NB4 (cell line): ENCODE measurements at places on chromosomes 2 and 18.

DNA sequence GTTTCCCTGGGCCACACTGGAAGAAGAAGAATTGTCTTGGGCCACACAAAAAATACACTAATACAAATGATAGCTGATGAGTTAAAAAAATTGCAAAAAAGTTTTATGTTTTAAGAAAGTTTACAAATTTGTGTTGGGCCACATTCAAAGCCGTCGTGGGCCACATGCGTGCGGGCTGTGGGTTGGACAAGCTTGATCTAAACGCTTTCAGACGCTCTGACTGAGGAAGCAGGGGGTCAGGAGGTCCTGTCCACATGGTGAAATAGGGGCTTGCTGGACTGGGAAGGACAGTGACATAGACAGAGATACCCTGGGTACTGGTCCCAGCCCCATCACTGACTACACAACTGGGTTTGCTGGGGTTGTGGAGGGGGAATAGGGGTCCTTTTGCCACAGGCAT is 86.4 kb downstream of the LOXHD1 start:
- no peak for DNase-seq

GRCh38 chr2:149702571-149702970 is 115.0 kb upstream of the MMADHC start:
- no peak for DNase-seq

GRCh38 chr2:134917888-134918525 is 615 bp upstream of the CCNT2 start:
- DNase-seq: no peak

DNA sequence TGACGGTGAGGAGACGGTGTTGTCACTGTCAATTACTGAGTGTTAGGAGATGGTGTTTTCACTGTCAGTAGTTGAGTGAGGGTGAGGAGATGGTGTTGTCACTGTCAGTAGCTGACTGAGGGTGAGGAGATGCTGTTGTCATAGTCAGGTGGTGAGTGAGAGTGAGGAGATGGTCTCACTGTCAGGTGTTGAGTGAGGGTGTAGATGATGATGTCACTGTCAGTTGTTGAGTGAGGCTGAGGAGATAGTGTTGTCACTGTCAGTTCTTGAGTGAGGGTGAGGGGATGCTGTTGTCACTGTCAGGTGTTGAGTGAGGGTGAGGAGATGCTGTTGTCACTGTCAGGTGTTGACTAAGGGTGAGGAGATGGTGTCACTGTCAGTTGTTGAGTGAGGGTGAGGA is 3.4 kb upstream of the ATP9B start:
- DNase-seq: no peak

DNA sequence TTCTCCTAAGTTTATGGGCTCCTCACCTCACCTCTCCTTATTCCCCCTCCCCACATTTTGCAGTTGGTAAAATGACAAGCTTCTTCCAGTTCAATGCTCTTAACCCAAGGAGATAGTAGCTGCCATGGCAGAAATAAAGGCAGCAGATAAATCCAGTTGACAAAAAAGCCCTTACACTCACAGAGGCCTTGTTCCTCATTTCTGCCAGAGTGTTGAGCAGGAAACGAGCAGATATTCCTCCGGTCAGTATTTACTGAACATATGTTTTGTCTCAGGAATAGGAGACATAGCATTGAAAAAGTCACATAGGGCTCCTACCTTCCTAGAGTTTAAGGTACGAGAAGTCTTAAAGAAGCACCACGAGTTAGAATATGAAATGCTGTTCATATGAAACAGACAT is 493.7 kb upstream of the TNP1 start:
- DNase-seq: peak; percentile 57

DNA sequence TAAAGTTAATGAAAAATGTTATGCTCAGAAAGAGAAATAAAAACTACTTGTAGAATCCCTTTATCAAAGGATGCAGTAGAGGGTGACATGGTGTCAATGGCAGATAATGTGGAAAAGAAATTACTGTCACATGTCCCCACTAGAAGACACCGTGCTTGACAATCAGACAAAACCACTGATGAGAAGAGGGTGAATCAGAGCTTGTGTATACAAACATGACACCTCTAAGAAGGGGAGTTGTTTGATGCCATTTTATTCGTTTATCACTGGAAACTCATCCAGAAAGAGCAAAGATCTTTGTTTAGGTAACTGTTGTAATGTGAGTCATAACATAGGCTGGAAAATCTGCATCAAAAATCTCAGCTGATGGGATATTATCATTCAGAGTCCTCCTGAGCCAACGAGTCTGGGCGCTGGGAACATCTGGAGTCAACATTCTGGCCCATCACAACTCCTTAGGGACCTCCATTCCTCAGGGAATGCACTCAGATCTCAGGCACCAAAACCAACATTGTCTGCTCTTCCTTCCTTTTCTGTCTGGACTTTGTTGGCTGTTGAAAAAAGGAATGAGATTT is 49.5 kb upstream of the RAB12 start:
- no peak for DNase-seq

DNA sequence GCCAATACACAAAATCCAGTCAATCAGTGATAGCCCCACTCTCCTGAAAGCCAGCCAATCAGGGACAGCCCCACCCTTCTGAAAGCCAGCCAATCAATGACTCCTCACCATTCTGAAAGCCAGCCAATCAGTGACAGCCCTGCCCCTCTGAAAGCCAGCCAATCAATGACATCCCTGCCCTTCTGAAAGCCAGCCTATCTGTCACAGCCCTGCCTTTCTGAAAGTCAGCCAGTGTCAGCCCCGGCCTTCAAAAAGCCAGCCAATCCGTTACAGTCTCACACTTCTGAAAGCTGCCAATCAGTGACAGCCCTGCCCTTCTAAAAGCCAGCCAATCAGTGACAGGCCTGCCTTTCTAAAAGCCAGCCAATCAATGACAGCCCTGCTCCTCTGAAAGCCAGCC is 95.9 kb upstream of the HDAC4 start:
- peak; percentile 37 for DNase-seq

- no peak for DNase-seq
Measured at GRCh38 chr18:77700051-77700450, 450.4 kb downstream of the GALR1 start.

DNA sequence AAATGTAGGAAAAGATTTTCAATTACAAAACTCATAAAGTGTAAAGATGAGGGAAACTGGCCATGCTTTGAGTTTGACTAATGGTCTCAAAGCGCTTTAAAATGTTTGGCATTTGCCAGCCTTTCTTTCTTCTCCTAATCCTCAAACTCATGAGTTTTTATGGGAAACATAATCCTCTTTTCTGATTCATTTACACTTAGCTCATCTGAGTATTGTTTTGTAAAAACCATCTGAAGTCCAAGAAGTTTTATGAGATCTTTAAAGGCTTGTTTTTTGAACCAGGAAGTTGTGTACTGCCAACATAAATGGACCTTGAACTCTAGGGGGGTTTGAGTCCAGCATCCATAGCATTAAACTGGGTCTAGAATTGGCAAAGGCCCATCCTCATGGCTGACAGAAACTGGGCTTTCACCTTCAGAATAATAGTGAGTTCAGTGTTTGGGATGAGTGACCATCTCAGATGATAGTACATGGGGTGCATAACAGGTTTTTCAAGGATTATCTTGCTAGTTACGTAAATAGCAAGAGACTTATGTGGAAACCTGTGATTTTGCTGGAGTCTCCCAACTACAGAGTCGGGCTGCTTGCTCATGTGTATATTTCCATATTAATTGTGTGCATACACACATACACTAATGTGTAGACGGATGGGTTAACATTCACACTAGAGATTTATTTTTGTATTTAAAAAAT is 3.8 kb upstream of the LTBP1 start:
- no peak for DNase-seq

- no peak for DNase-seq
Measured at GRCh38 chr2:88227446-88227845, 57.3 kb downstream of the THNSL2 start.

DNA sequence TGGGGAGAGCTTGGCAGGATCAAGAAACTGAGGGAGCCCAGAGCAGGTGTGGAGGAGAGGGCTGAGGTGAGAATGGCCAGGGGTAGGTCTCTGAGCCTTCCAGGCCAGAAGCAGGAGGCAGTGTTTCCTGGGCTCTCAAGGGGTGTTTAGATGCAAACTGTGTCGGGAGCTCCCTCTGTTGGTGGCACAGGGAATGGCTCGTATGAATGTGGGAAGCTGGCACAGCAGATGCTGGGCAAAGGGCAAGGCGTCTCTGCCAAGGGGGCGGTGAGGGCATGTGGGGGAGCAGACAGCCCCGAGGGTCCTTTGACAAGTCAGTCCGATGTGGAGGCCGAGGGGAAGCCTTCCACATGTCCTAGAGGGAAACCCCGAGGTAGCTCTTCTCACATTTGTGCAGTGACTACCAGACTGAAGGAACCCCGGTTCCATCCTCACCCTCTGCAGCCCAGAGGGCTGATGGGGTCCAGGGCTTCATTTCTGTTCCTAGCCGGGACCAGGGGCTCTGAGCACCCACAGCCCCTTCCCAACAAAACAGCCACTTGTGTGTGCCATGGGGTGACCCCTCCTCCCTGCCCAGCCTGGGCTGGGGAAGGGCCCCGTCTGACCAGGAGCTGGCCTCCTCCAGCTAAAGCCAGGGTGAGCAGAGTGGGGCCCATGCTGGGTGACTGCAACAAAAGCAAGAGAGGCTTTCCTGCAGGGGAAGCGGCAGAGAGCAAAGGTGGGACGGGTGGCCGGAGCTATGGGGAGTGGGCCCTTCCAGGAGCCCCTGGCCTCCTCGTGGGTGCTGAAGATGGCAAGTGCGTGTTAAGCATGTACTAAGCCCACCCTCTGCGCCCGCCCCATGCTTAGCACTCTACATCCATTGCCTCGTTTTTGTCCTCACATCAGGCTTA is 103.4 kb downstream of the SEPTIN10 start:
- peak; percentile 84 for DNase-seq

GRCh38 chr2:29175338-29175737 is 60.1 kb downstream of the CLIP4 start:
- no peak for DNase-seq

DNA sequence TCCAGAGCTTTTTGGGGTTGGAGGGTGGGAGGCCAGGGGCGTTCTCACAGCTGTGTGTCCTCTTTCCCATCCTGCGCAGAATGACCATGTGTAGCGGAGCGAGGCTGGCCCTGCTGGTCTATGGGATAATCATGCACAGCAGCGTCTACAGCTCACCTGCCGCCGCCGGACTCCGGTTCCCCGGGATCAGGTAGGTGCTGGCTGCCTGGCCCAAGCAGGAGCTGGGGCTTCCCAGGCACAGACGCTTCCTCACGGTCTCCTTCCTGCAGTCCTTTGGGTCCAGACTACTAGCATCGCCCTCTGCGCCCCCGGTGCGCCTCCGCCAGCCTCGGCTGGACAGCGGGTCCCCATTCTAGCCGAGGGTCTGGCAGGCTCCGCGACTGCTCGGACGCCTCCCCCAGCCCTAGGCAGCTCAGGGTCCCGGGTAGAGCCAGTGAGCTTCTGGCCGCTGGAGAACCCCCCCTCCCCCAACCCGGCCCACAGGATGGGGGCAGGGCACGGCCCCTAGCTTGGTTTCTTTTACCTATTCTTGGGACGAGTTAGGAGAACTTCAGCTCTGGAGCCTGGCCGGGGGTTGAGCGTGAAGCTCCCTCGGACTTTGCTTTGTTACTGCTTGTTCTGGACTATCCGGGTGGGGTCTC is 756 bp downstream of the ADCYAP1 start:
- no peak for DNase-seq

- no peak for DNase-seq
Measured at GRCh38 chr18:73258375-73259087, 390.7 kb upstream of the NETO1 start.

DNA sequence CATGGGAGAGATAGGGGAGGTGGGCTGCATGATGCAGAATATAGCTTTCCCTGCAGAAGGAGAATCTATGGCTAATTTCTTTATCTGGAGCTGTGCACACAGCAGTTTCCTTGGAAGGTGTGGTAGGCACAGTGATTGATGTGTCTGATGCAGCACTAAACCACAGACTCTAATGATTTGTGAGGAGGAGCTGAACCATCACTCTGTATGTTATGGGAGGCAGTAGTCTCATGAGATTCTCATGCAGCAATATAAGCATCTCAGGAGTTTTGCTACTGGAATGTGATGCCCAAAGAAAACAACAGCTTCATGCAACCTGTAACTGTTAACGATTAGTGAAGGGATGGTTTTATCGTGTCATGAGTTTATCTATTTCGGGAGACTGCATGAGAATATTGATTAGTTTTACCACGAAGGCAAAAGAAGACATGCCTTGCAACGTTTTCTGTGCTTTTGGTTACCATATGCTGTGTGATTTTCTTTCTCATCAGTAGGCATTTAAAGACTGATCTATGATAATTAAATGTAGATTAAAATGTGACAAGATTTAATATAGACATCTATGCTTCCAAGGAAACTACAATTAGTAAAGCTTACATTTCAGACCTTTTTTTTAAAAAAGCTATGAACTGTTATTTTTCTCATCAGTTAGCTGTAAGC is 286.8 kb downstream of the ARL6IP6 start:
- DNase-seq: no peak

DNA sequence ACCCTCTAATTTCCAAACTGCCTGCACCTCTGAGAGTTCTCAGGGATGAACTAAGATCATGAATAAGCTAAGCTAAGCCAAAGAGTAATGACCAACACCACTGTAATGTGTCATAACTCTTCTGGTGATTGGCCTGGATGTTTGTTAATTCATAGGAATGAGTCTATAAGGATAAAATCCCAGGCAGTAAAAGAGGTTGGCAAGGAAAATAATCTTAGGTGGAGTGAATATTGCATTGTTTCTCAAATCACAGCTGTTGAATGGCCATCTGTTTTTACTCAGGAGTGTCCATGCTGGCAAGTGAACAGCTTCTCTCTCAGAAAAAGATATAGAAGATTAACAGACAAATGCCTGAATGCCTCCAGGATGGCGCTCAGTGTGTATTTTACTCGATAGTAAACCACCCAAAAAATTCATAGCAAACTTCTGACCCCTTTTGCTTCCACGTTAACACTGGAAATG is 60.8 kb upstream of the GLS start:
- DNase-seq: no peak

GRCh38 chr2:60662781-60663180 is 93.3 kb upstream of the PAPOLG start:
- DNase-seq: no peak

GRCh38 chr2:186032930-186033329 is 294.3 kb downstream of the FSIP2 start:
- no peak for DNase-seq

DNA sequence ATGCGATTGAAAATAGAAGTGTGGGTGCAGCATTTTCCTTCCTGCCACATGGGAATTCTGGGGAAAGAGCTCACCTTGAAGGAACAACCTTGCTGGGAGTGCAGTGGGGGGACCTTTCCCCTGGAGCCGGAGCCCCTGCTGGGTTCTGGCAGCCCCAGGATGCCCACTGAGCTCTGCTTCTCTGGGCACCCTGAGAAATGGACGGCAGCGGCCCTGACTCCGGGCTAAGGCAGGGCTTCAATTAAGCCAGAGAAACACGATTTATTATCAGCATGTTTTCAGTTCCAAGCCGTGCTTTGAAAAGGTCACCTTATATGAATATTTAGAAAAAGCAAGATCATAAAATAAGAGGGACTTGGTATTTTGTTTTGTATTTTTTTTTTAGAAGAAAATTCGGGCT is 68.5 kb downstream of the KLHL29 start:
- no peak for DNase-seq

GRCh38 chr2:32009516-32010256 is 1.1 kb downstream of the MEMO1 start:
- DNase-seq: peak; percentile 75

GRCh38 chr2:197786010-197786877 is 1.1 kb upstream of the BOLL start:
- DNase-seq: no peak
